Activated naive CD8-positive, alpha-beta T cell treated with anti-CD3 and anti-CD28 coated beads, Interleukin-2, amount 10 ng/mL, durations not matched to agents 7 days and 5 days (primary cell): ENCODE measurements at places on chromosomes 1 and 21. TPM values are rescaled to one million over a fixed set of nuclear protein-coding genes. Genes with fewer than 3 reads are reported as not detected.
A peak's percentile ranks its signal among the peaks of the same experiment; 100 is the strongest.

Gene FCRLA
- 0.51 TPM for total RNA-seq

Gene RXFP4
- 0.26 TPM for total RNA-seq

Gene KCNK1
- not detected for total RNA-seq

Gene RHOU
- 7.7 TPM for total RNA-seq

Gene CD52
- total RNA-seq, result 1,078 TPM

Gene GJA5
- not detected for total RNA-seq

Gene GALNT2
- total RNA-seq, result 25.3 TPM

Gene PADI2
- 0.08 TPM for total RNA-seq

Gene TNNT2
- not detected for total RNA-seq

Gene C4BPB
- 1.0 TPM for total RNA-seq

Gene NPHS2
- not detected for total RNA-seq

Gene HMCN1
- total RNA-seq, result 0.34 TPM

Gene FABP3
- total RNA-seq, result 0.62 TPM

GRCh38 chr1:222629921-222630535 is 12.1 kb downstream of the MIA3 start:
- H3K4me3 ChIP-seq, result no peak overlapping the region
- no peak overlapping the region for H3K27ac ChIP-seq
- peaks cover 13% of the 10 kb centered on the region for H3K4me1 ChIP-seq
- H3K36me3 ChIP-seq, result peaks cover 27% of the 10 kb centered on the region

DNA sequence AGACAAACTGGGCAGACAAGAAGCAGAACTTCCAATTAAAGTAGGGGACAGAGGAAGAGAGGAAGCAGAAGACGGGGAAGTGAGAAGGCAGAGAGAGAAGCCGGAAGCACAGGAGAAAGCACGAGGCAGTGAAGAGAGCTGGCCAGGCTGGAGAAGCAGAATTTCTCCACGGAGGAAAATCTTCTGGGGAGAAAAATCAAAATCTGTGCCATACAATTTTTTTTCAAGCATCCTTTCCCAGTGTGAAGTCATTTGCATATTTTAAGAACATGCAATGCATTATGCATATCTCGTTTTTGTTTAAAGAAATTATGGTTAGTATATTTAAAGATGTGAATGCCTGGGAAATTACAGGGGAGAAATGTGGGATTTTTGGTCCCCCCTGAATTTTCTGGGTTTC is 7.3 kb upstream of the CAMK2N1 start:
- no peak for DNase-seq
- no peaks in the 10 kb centered on the region for H3K36me3 ChIP-seq
- H3K4me1 ChIP-seq, result peaks cover 9% of the 10 kb centered on the region
- no peak overlapping the region for H3K4me3 ChIP-seq

DNA sequence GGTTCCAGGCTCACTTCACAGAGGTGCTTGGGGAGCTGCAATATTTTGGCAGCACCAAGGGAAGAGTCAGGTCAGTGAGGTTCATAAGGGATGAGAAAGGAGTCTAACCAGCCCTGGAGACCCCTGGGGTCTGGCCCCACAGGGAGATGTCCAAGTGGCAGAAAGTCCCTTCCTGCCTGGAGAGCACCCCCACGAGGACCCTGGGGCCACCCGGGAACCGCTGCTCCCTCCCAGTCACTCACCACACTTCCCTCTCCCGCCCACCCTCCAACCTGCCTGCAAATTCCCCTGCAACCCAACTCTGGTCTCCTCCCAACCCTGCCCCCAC is 6.5 kb upstream of the ITGB2 start:
- H3K27ac ChIP-seq, result peak overlapping the region; percentile 91
- no peak for DNase-seq
- H3K27me3 ChIP-seq, result no peaks in the 10 kb centered on the region
- H3K4me3 ChIP-seq, result peak overlapping the region; percentile 83
- H3K36me3 ChIP-seq, result peaks cover 7% of the 10 kb centered on the region

- H3K4me3 ChIP-seq, result no peak overlapping the region
- peaks cover 2% of the 10 kb centered on the region for H3K27me3 ChIP-seq
- H3K27ac ChIP-seq, result no peak overlapping the region
- no peaks in the 10 kb centered on the region for H3K36me3 ChIP-seq
Observed at GRCh38 chr1:3403388-3404231, 50.9 kb upstream of the ARHGEF16 start.

- peaks cover 24% of the 10 kb centered on the region for H3K4me1 ChIP-seq
- no peak overlapping the region for H3K4me3 ChIP-seq
- peaks cover 22% of the 10 kb centered on the region for H3K36me3 ChIP-seq
- DNase-seq, result no peak
- H3K27me3 ChIP-seq, result no peaks in the 10 kb centered on the region
Observed at GRCh38 chr1:172431721-172432192, 11.3 kb downstream of the C1orf105 start.

- H3K27me3 ChIP-seq, result peaks cover 7% of the 10 kb centered on the region
- no peak overlapping the region for H3K4me3 ChIP-seq
- no peaks in the 10 kb centered on the region for H3K36me3 ChIP-seq
- no peak for DNase-seq
- no peak overlapping the region for H3K27ac ChIP-seq
Observed at GRCh38 chr1:4734791-4735190, 80.4 kb downstream of the AJAP1 start.

GRCh38 chr1:217322834-217323233 is 308.1 kb downstream of the GPATCH2 start:
- H3K4me1 ChIP-seq, result no peaks in the 10 kb centered on the region
- H3K4me3 ChIP-seq, result no peak overlapping the region
- peaks cover 5% of the 10 kb centered on the region for H3K27me3 ChIP-seq
- DNase-seq, result no peak
- H3K27ac ChIP-seq, result no peak overlapping the region

DNA sequence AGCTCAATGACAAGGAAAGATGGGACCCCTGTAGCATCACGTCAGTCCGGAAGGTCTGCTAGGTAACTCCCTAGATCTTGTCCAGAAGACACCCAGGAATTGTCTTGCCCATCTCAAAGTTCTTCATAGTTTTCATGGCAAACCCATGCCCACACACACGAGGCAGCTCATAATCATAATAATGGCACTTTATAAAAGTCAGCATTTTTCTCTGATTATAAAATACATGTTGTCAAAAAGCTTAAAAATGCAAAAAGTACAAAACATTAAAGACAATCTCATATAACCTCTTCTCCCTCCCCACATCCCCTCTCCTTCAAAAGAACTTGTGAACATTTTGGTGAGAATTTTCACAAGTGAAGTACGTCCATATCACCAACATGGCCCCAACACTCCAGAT is 30.8 kb downstream of the EPHX1 start:
- H3K27me3 ChIP-seq, result no peaks in the 10 kb centered on the region
- peaks cover 2% of the 10 kb centered on the region for H3K4me1 ChIP-seq
- no peaks in the 10 kb centered on the region for H3K36me3 ChIP-seq
- no peak for DNase-seq
- H3K4me3 ChIP-seq, result no peak overlapping the region
- peak overlapping the region; percentile 0 for H3K27ac ChIP-seq

DNA sequence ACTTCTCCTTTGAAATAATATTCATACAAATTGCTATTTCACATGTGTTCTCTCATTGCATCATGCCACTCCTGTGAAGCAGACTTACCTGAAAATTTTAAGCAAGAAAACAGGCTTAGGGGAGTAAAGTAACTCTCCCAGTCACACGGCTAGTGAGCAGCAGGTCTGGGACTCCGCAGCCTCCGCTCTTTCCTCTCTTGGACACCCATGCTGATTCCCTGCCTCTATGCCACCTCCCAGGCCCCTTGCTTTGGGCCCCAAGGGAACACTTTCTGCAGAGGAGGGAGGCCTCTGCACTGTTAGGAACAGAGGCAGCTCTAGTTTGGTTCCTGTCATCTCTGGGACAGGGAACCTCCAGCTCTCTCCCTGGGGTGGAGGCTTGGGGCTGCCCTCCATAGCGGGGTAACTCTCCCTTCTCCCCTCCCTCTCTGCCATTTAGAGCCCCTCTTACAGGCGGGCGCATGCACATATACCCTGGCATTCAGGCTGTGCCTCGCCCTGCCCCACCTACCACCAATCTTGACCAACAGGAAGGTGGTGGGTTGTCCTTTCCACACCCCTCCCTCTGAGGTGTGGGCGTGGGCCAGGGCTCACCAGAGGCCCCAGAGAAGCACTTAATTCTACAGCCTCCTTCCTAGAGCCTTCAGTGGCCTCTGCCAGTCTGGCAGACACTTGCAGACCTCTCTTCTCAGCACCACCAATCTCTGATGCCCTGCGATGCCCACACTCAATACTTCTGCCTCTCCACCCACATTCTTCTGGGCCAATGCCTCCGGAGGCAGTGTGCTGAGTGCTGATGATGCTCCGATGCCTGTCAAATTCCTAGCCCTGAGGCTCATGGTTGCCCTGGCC is at the start of gene RXFP4:
RXFP4 (plus strand) TSS at position 646 of the 852 bp plus-strand sequence; CDS start at position 718, 72 bp downstream.
- H3K4me3 ChIP-seq, result peak within 1 kb of the TSS; percentile 45
- peaks cover 42% of the 10 kb centered on the region for H3K4me1 ChIP-seq
- DNase-seq, result no peak

- no peak for DNase-seq
- no peaks in the 10 kb centered on the region for H3K4me1 ChIP-seq
- no peak overlapping the region for H3K27ac ChIP-seq
- H3K36me3 ChIP-seq, result no peaks in the 10 kb centered on the region
Observed at GRCh38 chr1:178143730-178144690, 50.1 kb downstream of the RASAL2 start.

DNA sequence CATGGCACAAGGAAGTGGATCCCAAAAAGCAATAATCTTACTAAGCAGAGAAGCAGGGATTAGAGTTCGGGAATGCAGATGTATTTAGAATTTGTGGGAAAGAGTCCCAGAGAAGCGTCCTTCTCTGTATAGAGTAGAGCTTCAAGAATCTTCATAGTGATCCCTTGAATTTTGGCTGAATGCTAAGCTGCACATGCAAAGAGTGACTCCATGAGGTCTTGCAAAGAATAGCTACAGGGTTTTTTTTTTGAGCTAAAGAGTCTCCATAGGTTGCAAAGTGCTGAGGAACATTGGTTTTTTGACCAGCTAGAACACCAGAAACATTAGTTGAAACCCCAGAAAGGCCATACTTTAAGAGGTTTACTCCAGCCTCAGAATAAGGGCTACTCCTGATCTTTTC is 206.7 kb downstream of the CTH start:
- no peak overlapping the region for H3K27ac ChIP-seq
- H3K36me3 ChIP-seq, result no peaks in the 10 kb centered on the region
- no peak overlapping the region for H3K4me3 ChIP-seq
- H3K4me1 ChIP-seq, result no peaks in the 10 kb centered on the region
- H3K27me3 ChIP-seq, result no peaks in the 10 kb centered on the region

GRCh38 chr1:9852410-9853248 is 28.9 kb upstream of the CLSTN1 start:
- H3K27me3 ChIP-seq, result no peaks in the 10 kb centered on the region
- H3K4me3 ChIP-seq, result no peak overlapping the region
- H3K4me1 ChIP-seq, result peaks cover 7% of the 10 kb centered on the region
- H3K27ac ChIP-seq, result no peak overlapping the region
- peaks cover 13% of the 10 kb centered on the region for H3K36me3 ChIP-seq
- DNase-seq, result no peak

DNA sequence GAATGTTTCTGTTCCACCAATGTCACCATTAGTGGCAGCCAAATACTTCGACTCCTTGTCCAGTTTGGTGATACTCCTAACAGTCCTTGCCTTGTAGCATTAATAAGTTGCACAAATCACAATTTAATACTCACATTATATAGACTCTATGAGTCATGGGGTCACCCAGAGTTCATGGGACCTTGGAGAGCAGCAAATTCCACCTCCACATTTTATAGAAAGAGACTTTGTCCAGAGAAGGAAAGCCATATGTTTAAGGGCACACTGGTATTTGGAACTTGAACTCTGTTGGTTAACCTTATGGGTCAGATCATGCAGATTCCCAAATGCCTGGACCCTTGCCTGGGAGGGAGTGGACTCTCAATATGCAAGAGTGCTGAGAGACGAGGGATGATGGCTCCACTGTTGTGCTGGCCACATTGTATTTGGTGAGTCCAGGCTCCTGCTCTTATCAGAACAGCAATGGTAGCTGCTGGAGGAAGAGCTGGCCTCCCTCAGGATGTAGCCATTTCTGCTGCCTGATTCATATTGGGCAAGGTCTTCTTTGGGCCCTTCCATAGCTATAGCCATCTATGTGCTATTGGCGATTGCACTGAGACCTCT is 30.6 kb downstream of the DNAJC6 start:
- DNase-seq, result no peak
- no peak overlapping the region for H3K27ac ChIP-seq
- H3K36me3 ChIP-seq, result no peaks in the 10 kb centered on the region
- H3K4me1 ChIP-seq, result peaks cover 1% of the 10 kb centered on the region
- no peak overlapping the region for H3K4me3 ChIP-seq

DNA sequence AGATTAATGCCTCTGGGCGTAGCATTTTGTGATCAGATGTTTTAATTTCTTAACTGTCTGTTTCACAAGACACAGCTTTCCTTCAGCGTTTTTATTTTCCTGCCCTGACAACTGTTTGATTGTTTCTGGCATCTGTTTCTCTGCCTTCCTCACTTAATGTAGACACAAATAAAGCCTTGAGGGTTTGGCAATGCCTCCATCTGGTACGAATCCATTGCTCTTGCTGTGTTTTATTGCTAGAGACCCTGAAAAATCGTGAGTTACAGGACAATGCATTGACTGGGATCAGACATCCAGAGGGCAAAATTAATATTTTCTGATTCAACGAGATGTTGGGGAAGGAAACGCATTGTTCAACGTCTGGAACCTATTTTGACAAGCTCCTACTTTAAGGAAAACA is 363.5 kb downstream of the MRPL39 start:
- no peak overlapping the region for H3K27ac ChIP-seq
- no peak overlapping the region for H3K4me3 ChIP-seq
- H3K27me3 ChIP-seq, result peaks cover 2% of the 10 kb centered on the region
- no peak for DNase-seq
- H3K36me3 ChIP-seq, result no peaks in the 10 kb centered on the region

DNA sequence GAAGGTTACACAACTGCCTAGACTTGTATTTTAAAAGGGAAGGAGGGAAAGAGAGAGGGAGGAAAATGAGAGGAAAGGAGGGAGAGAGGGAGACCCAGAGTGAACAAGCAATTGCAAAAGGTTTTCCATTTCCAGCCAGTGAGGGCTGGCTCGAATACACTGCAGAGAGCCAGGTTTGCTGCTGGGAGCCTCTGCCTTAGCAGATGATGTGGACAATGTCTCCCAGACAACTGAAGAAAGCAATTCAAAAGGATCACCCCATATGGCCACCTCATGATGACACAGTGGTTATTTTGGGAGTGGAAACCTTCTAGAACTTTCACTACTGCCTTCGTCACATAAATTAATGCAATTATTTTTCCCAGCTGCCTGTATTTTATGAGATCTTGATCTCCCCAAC is 86.4 kb downstream of the BCAR3 start:
- H3K27ac ChIP-seq, result no peak overlapping the region
- peaks cover 17% of the 10 kb centered on the region for H3K27me3 ChIP-seq
- no peak for DNase-seq
- no peaks in the 10 kb centered on the region for H3K36me3 ChIP-seq
- peaks cover 12% of the 10 kb centered on the region for H3K4me1 ChIP-seq

DNA sequence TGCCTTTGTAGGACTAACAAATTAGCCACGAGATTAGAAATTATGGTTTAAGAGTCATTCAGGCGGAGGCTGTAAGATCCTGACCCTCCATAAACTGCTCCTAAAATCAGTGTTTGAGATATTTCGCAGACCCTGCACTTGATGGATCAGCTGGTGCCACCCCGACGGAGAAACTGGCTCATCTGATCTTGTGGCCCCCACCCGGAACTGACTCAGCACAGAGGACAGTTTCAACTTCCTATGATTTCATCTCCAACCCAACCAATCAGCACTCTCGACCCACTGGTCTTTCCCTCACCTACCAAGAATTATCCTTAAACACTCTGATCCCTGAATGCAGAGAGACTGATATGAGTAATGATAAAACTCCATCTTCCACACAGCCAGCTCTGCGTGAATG is 3.7 kb upstream of the JAM2 start:
- peaks cover 33% of the 10 kb centered on the region for H3K27me3 ChIP-seq
- H3K27ac ChIP-seq, result no peak overlapping the region
- no peak for DNase-seq
- no peak overlapping the region for H3K4me3 ChIP-seq

GRCh38 chr21:43370888-43371570 is 55.9 kb downstream of the SIK1 start:
- peak overlapping the region; percentile 43 for H3K27ac ChIP-seq
- peaks cover 7% of the 10 kb centered on the region for H3K4me1 ChIP-seq
- H3K27me3 ChIP-seq, result peaks cover under 1% of the 10 kb centered on the region
- no peaks in the 10 kb centered on the region for H3K36me3 ChIP-seq
